EL (cell line): ENCODE measurements at places on chromosomes 6 and 20.

DNA sequence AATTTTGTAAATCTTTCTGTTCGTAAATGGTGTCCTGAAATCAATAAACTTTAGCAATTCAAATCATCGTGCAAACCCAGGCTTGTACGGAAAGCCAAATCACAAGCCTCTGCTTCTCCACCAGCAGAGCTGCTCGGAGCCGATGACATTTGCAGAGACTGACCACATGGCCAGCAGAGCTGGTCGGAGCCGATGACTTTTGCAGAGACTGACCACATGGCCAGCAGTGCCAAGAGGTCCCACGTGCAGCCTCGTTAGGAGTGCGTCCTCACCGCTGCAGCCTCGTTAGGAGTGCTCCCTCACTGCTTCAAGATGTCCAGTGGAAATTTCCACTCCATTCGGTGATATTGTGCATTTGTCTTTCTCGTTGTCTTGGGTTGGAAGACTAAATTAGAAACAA is 28.5 kb downstream of the SMOC2 start:
- no peak for DNase-seq

- DNase-seq, result no peak
Measured at GRCh38 chr6:4136354-4136831, 1.0 kb upstream of the ECI2 start.

GRCh38 chr6:35309611-35310264 is 12.1 kb downstream of the DEF6 start:
- DNase-seq, result no peak

- no peak for DNase-seq
Measured at GRCh38 chr6:46015119-46015968, at the start of gene CLIC5. TSS of gene CLIC5 (minus strand) at chr6:46015860. CDS start at chr6:46015542, 318 bp downstream.

GRCh38 chr6:158697811-158698210 is 48.0 kb downstream of the SYTL3 start:
- DNase-seq, result peak; percentile 56

- peak; percentile 45 for DNase-seq
Measured at GRCh38 chr6:41073968-41074691, 1.4 kb downstream of the NFYA start.

DNA sequence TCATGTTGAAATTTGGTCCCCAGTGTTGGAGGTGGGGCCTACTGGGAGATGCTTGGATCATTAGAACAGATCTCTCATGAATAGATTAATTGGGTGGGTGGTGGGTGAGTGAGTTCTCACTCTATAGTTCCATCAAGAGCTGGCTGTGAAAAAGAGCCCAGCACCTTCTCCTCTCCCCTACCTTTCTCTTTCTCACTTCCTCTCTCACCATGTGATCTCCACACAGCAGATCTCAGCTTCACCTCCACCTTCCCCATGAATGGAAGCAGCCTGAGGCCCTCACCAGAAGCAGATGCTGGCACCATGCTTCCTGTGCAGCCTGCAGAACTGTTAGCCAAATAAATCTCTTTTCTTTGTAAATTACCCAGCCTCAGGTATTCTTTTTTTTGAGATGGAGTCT is 12.9 kb upstream of the GMNN start:
- no peak for DNase-seq

GRCh38 chr20:21564127-21564773 is 50.4 kb upstream of the NKX2-2 start:
- DNase-seq, result no peak

DNA sequence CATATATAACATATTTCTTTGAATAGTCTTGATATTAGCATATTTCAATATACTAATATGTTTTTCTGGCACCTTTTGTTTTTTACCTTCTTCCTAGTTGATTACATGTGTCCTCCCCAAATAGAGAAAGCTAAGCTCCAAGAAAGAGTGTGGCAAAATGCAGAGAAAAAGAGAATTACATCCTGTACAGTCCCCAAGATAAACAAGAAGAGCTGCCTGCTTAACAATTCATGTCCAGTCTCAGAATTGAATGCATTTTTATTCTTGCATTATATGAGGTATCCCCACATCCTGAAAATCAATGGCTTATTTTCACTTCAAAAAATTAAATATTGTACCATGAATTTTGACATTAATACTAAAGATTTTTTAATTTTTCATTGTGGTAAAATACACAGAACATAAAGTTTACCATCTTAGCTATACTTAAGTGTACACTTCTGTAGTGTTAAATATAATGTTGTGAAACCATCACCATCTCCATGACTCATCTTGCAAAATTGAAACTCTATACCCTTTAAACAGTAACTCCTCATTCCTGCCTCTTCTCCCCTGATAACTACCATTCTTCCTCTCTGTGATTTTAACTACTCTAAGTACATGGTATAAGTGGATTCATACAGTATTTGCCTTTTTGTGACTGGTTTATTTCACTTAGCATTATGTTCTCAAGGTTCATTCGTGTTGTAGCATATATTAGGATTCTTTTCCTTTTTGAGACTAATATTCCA is 490.3 kb downstream of the COL12A1 start:
- peak; percentile 63 for DNase-seq

GRCh38 chr6:158206740-158207421 is 38.7 kb downstream of the GTF2H5 start:
- peak; percentile 18 for DNase-seq

DNA sequence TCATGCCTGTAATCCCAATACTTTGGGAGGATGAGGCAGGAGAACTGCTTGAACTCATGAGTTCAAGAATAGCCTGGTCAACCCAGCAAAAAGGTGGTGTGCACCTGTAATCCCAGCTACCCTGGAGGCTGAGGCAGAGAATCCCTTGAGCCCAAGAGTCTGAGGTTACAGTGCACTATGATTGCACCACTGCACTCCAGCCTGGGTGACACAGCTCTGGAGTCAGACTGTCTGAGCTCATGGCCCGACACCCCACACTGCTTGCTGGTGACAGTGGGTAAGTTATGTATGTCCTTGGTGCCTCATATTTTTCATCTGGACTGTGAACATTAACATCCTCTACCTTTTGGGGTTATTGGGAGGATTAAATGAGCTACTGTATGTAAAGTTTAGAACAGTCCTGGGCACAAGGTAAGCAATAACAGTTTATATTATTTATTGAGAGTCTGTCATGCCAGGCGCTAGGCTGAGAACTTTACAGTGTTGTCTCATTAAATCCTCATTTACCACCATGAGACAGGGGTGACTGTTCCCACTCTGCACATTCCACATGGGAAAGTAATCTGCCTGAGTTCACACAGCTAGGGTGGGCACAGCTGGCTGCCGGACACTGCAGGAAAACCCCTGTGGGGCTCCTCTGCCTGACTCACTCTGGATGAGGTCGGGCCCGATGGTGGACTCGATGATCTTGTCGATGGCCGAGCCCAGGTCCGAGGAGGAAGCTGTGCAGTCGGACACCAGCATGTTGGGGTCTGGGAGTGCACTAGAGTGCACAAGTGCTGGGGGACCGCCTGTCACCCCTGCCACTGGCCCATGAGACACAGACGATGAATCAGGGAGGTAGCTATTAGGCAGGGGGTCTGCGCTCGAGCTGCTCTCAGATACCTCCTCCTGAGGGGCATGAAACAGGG is 2.9 kb downstream of the ZNF335 start:
- DNase-seq, result peak; percentile 84

GRCh38 chr20:47503685-47504084 is 2.0 kb downstream of the NCOA3 start:
- DNase-seq, result no peak

DNA sequence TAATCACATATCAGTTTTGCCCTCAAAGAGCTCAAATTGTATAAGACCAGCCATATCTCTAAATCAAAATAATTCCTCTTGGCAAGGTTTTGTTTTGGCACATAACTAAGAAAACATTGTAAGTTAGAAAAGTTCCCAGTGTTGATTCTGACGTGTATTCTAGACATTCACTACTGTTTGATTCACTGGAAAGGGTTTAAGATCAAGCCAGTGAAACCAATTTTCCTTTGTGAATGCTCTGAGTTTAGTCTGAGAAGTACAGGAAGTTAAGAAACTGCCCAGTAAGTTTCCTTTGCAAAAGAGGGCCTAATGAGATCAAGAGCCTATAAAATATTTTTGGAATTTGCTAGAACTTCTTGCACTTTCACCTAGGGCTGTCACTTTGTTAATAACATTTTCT is 143.0 kb downstream of the FNDC1 start:
- DNase-seq, result no peak

GRCh38 chr6:10373642-10374359 is 41.1 kb downstream of the TFAP2A start:
- DNase-seq, result peak; percentile 84

- peak; percentile 82 for DNase-seq
Measured at GRCh38 chr20:40010483-40010882, 678.6 kb downstream of the MAFB start.

DNA sequence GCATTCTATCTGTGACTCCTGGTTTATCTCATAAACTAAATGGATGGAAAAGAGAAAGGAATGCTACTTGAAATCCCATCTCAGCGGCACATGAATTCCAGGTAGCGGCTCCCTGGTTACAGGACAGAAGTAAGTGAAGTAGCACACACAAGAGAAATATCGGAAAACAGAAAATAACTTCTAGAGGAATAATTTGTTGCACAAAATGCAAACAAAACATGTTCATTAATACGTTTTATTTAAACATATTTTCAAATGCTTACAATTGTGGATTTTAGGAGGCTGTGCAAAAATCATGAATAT is 26.5 kb upstream of the RPS6KA2 start:
- no peak for DNase-seq

DNA sequence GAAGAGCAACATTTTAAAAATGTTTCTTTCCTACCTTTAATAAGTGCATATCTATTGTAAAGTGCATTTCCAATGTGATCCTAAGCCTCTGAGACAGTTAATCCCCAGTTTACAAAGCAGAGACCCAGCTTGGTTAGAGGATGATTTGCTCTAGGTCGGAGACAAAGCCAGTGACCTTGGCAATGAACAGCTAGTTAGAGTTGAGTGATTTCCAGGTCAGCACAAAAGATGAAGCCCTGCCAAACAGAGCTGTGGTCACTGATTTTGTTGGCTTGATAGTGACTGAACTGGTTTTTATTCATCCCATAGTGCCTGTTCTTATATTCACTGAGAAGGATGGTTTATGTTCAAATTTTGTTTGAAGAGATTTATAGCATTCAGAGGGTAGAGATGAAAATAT is 56.6 kb upstream of the CD83 start:
- DNase-seq, result no peak

- DNase-seq, result no peak
Measured at GRCh38 chr6:148431413-148431812, 88.8 kb downstream of the SASH1 start.

DNA sequence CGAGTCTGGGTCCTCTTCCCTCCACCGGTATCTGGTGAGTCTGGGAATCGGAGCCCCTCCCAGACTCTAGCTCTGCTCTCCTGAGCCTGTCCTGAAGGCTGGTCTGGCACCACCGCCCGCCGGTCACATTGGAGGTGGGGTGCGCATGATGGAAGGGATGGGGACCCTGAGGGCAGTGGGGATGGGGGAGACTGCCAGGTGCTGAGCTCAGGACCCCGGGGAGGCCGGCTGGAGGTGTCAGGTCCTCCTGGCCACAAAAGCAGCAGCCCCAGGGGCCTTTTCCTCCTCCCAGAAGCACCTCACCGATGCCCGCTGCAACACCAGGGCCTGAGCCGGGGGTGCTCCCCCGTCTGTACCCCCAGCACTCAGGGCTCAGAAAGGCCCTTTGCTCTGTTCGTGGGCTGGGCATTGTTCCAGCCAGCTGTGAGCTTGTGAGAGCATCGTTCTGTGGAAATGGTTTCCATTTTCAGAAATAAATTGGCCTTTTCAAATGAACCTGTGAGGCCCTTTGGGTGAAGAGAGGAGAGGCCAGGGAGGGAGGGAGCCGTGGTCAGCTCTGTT is 2.5 kb upstream of the NPBWR2 start:
- no peak for DNase-seq

GRCh38 chr6:36378243-36378920 is 9.1 kb downstream of the ETV7 start:
- DNase-seq, result no peak

GRCh38 chr6:165552248-165552736 is 110.7 kb downstream of the PDE10A start:
- no peak for DNase-seq

DNA sequence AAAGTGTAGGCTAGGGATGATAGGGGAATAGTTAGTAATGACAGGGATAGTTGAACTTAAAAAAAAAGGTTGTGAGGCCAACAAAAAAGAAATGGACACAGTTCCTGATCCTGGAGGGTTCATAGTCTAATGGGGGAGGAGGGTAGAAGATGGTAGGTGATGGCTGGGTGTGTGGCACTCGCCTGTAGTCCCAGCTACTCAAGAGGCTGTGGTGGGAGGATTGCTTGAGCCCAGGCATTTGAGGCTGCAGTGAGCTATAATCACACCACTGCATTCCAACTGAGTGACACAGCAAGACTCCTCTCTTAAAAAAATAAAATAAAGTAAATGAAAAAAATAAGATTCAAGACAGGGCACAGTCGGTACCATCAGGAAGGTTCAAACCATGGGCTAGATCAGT is 2.4 kb upstream of the MICB start:
- DNase-seq, result peak; percentile 78

DNA sequence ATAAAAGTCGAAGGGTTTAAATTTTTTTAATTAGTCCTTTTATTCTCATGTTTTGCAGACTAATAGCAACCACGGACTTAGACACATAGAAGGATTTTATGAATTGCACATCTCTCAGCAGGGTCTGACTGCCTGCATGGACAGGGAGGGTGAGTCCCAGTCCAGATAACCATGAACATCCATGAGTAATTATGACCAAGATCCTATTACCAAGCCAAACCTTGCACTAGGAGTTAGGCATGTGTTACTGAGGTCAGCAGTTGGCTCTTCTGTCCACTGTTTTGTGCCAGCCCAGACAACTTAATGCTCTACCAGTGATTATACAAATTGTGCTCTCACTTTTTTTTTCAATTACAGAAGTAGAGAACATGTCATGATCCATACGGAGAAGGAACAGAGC is 211.2 kb downstream of the MAFB start:
- DNase-seq, result no peak

DNA sequence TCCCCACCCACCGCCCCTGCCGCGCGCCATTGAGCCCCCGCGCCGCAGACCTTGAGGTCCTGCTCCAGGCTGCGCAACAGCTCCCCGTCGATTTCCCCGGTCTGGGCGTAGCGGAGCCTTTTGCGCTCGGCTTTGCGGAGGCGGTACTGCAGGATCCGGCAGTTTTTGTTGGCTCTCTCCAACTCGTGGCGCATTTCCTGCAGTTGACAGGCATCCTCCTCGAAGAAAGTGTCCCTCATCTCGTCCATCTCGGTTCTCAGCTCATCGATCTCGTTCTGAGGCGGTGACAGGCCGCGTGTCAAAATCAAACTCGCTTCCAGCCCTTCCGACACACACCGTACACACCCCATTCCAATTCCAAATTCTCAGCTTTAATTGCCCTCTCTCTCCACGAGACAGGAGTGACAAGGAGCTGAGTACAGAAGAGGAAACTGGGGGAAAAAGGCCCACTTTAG is 4.3 kb downstream of the MTCL3 start:
- DNase-seq, result peak; percentile 67

- peak; percentile 20 for DNase-seq
Measured at GRCh38 chr6:29995340-29995777, 53.0 kb downstream of the HLA-A start.

DNA sequence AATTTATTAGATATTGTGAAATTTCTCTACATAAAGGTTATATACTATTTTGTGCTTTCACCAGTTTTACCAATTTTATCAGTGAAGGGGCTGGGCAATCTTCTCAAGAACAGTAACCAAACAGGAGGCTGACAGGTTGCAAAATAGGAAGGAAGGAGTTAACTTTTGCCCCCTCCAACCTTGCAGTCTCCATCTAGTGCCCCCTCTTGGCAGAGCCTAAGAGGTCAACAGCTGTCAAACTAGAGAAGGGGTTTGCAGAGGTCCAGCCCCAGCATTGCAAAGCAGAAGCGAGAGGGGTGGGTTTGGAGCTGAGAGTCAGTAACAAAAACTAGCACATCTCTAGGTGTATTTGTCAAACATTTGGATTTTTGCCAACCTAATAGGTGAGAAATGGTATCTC is 391.0 kb downstream of the CDC5L start:
- DNase-seq, result no peak
